Neural progenitor cell (in vitro differentiated cells): ENCODE measurements at places on chromosomes 3 and 15.

- peak; percentile 93 for DNase-seq
Observed at GRCh38 chr3:50154840-50155490, at the start of gene SEMA3F. Gene SEMA3F, plus strand, starts transcription at chr3:50155324. Its CDS starts 4,299 bp downstream, at chr3:50159623.

- DNase-seq, result no peak
Observed at GRCh38 chr15:62691008-62691407, 351.5 kb upstream of the TPM1 start.

- no peak for DNase-seq
Observed at GRCh38 chr3:185778094-185778493, 46.7 kb downstream of the IGF2BP2 start.

DNA sequence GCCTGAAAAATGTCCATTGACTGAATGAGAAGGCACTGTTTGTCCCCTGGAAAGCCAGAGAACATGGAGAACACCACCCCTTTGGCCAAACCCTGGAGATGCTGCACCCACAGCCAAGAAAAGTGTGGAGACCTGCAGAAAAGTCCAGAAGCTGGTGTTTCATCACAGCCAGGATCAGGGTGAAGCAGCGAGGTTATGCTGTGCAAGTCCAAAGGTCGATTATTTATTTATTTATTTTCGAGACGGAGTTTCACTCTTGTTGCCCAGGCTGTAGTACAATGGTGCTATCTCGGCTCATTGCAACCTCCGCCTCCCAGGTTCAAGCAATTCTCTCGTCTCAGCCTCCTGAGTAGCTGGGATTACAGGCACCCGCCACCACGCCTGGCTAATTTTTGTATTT, 5.5 kb upstream of the CTSH start:
- no peak for DNase-seq

DNA sequence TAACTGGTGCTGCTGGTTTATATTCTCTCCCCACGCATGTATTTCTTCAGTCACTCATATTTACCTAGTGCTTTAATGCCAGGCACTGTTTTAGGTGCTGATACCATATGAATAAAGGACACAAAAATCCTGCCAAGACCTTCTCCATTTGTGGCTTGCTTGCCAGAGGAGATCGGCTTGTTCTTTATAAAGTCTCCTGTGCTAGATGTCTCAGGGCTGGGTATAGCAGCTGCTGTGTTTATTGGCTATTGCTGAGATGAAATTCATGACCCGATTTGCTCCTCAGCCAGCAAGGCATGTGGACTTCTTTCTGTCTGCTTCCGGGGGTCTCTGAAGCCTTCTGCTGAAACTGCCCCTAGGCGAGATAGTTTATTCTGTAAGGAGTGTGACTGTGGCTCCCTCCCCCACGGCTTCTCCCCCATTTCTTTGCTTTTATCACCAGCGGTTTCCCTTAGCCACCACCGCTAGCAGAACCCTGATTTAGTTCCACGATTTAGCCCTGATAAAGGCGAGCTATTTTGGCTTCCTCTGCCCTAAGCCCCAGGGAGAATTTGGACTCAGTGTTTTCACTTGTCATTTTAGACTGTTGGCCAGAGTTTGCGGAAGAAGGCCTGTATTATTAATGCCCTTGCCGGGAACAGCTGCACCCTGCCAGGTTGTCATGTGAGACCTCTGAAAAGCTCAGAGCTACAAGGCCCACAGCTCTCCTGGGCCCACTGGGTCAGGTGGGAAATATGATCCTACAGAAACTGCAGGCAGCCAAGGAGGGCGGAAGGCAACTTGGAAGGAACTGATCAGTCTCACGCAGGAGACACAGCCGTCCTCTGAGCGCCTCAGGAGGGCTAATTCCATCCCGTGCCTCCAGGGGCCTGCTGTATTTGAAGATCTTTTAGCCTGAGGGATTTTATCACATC, 46.8 kb downstream of the ST6GAL1 start:
- peak; percentile 24 for DNase-seq

- DNase-seq, result no peak
Observed at GRCh38 chr3:28290863-28291300, 49.5 kb downstream of the CMC1 start.

DNA sequence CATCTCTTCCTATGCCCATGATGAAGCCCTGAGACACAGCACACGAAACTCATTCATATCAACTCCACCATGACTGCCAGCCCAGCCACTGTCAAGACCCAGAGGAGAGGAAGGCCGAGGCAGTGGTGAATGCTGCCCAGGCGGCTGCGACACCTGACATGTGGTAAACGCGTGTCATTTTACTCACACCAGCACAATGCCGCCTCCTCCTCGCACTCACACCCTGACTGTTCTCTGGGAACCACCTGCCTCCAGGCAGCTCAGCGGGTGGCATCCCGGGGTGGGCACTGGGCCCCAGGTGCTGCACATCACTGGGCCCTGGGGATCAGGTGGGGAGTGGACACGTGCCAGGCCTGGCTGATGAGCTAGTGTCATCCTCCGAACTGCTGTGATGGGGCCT, 21.5 kb downstream of the KLHL25 start:
- no peak for DNase-seq

DNA sequence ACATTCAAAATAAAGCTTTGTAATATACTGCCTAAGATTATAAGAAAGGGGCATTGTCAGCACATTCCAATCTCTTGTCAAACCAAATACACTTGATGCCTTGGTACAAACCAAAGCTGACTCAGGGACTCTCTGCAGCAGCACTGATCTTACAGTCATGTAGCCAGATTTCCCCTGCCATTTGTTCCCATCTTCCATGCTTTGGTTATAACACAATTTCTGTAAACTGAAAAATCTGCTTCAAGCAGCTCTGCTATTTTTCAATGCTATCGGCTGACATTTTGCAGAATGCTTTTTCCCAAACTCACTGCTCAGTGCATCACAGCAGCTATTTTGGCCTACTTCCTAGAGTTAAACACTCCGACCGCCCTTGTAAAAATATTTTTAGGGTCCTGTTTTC, 18.2 kb downstream of the PLOD2 start:
- DNase-seq, result peak; percentile 33

DNA sequence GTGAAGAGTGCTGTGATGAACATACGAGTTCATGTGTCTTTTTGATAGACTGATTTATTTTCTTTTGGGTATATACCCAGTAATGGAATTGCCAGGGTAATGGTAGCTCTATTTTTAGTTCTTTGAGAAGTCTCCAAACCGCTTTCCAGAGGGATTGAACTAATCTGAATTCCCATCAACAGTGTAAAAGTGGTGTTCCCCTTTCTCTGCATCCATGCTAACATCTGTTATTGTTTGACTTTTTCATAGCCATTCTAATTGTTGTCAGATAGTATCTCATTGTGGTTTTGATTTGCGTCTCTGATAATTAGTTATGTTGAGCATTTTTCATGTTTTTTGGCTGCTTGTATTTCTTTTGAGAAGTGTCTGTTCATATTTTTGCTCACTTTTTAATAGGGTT, 54.8 kb upstream of the UTS2B start:
- DNase-seq, result no peak

DNA sequence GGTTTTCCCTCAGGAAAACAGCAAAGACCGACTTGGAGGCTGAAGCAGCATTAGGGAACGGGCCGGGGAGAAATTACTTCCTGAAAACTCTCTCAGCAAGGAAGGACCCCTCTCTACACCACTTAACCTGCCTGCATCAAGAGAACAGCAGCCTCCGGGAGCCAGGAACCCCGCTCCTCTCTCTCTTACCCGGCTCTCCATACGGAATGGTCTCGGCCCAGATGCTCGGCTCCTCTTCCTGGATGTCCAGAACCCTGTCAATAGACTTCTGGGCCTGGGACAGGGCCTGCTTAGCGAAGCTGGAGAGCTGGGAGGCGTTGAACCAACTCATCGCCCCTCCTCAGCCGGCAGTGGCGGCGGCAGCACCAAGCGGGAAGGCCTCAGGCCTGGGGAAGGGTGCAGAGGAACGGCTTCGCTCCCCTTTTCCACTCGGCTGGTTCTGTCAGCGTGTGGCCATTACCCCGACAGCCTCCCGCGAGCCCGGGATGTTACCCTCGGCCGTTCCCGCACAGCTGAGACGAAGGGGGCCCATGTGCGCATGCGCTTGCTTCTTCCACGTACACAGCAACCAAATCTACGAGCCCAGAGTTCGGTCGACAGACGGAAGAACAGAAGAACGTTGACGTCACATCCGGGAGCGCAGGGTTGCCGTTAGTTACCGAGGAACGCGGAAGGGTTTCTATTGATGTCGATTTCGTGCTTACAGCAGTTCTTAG, at the start of gene TMF1:
Gene TMF1 (minus strand): TSS at position 578 of the 716 bp plus-strand sequence. CDS start 247 bp downstream, at position 331.
- DNase-seq, result peak; percentile 99

- no peak for DNase-seq
Observed at GRCh38 chr3:134602440-134602814, 48.4 kb downstream of the KY start.

GRCh38 chr3:105853801-105854432, 14.9 kb downstream of the CBLB start:
- no peak for DNase-seq

GRCh38 chr3:113212844-113213375, 1.6 kb downstream of the BOC start:
- DNase-seq, result no peak

GRCh38 chr15:92092289-92093105, 239.0 kb downstream of the SLCO3A1 start:
- no peak for DNase-seq

GRCh38 chr3:171446801-171447578, 13.2 kb downstream of the TNIK start:
- no peak for DNase-seq

- no peak for DNase-seq
Observed at GRCh38 chr3:128404276-128405068, 62.2 kb downstream of the DNAJB8 start.

DNA sequence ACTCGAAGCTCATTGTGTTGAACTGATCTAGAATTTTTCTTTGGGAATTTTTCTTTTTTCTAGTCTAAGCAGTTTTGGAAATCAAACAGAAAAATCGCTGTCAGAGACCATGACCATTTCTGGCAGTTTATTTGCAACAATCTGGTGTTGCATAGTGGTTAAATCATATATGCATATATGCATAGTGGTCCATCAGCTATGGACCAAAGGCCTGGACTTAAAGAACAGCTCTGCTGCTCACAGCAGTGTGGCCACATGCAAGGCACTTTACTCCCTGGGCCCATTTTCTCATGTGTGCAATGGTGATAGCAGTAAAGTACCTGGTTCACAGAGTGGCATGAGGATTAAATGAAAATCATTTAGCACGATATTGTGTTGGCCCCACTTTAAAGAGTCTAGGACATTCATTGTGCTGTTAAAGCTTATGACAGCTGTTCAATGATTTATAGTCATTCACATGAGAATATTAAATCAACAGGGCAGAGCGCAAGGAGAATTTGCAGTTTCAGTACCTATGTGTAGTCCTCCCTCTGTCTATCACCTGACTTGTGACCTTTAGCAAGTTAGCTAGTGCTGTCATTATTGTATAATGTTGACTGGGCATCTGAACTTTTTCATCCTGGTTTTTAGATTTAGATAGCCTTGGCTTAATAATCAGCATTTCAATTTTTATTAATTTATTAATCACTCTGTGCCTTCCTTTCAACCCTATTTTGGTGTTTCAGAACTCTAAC, 46.4 kb downstream of the BLM start:
- no peak for DNase-seq

DNA sequence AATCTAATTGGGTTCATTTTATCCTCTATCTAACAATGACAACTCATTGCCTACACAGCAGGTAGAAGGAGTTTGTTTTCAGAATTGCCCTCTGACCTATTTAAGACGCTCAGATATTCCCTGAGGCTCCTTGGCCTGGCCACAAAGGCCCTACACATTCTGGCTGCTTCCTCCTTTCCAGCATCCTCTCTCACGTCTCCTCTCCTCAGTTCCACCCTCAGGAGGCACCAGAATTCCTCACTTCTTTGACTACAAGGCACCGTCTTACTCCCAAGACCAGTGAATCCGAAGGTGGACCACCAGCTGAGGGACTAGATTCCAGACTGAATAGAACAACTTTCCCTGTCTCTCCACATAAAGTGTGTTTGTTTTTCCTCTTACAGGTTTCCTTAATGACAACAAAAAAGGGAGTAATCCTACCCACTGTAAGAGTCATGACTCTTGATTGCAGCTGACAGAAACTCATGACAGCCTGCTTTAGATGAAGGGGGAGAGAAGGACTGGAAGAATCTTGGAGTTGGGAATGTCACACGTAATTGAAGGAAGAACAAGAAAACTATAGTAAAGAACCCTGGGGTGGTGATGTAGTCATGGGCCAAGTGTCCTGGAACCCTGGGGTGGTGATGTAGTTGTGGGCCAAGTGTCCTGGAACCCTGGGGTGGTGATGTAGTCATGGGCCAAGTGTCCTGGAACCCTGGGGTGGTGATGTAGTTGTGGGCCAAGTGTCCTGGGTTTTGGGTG, 22.0 kb upstream of the MUC20 start:
- peak; percentile 63 for DNase-seq

- no peak for DNase-seq
Observed at GRCh38 chr3:45889337-45889736, 3.0 kb downstream of the CCR9 start.

DNA sequence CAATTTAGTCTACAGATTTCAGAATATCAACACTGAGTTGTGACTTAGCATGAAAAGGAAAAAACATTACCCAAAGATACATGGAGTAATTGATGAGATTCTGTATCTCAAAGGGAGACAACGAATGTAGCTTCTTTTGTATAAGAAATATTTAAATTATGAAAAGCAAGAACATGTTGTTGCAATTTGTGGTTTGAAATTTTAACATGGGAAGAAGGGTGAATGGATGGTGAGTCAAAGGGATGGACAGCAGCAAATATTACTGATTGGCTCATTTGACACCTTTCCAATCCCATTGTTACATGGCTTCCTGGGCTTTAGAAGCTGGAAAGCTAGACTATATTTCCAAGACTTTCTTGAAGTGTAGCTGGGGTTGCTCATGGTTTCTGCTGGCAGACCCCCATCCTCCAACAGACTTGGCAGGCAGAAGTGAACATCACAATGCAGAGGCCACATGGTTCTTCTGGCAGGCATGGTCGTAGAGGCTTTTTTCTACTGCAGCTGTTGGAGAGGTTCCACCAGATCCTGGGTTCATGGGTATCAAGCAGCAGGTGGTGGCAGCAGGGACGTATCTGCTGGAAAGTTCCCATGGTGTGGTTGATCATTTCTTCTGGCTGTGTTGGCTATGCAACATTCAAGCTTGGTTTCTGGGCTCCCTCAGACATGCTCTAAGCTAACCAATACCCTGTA, 47.2 kb upstream of the KPNA4 start:
- no peak for DNase-seq

- no peak for DNase-seq
Observed at GRCh38 chr3:107942244-107942643, 148.6 kb downstream of the CD47 start.

DNA sequence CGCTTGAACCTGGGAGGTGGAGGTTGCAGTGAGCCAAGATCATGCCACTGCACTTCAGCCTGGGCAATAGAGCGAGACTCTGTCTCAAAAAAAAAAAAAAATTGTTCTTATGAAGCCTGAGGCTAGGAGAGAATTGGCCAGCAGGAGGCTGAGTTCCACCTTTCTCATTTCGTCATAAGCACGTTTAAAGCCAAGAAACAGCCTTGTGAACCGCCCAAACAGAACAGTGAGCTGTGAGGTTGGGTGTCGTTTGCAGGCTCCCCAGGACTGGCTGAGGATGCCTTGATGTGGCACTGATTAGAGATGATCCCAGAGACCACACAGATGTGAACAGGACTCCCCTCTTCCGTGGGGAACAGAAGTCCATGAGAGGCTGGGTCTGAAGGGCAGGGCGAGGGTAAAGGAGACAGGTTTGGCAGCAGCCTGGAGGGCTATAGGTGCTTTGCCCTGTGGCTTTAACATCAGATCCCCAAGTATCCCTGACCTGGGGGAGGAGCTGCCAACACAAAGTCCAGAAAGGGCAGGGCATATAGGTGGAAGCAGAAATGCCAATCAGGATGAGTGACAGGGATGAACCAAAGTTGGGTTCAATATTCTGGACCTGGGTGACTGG, 52.9 kb downstream of the CLEC3B start:
- DNase-seq, result no peak

- DNase-seq, result no peak
Observed at GRCh38 chr3:172189987-172190603, 150.7 kb downstream of the FNDC3B start.
